Prostate gland (tissue), 2 donors: ENCODE measurements at places on chromosomes 1 and 21. TPM values are rescaled to one million over a fixed set of nuclear protein-coding genes. Genes with fewer than 3 reads are reported as not detected.

GRCh38 chr1:11535761-11536572, 57.0 kb downstream of the DISP3 start:
- DNase-seq: no peak
- H3K36me3 ChIP-seq: no peaks in the 10 kb centered on the region
- peaks cover 2% of the 10 kb centered on the region for H3K27me3 ChIP-seq
- no peak overlapping the region for H3K27ac ChIP-seq

DNA sequence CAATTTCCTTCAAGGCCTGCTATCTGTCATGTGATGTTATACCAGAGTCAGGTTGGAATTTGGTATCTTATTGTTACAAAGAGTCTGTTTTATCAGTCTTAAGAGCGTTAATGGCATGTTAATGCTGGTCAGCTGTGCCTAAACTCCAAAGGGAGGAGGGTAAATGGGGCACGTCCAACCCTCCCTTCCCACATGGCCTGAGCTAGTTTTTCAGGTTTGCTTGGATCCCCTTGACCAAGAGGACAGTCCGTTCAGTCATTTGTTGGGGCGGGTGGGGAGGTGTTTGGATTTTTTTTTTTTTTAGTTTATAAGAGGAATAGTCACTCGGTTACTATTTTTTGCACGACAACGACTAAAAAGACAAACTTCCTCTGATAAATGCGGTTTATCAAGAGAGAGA, 63.8 kb upstream of the LYST start:
- no peak overlapping the region for H3K4me3 ChIP-seq
- DNase-seq: peak; percentile 72
- H3K36me3 ChIP-seq: no peaks in the 10 kb centered on the region
- peak overlapping the region; percentile 14 for H3K27ac ChIP-seq
- no peaks in the 10 kb centered on the region for H3K27me3 ChIP-seq

DNA sequence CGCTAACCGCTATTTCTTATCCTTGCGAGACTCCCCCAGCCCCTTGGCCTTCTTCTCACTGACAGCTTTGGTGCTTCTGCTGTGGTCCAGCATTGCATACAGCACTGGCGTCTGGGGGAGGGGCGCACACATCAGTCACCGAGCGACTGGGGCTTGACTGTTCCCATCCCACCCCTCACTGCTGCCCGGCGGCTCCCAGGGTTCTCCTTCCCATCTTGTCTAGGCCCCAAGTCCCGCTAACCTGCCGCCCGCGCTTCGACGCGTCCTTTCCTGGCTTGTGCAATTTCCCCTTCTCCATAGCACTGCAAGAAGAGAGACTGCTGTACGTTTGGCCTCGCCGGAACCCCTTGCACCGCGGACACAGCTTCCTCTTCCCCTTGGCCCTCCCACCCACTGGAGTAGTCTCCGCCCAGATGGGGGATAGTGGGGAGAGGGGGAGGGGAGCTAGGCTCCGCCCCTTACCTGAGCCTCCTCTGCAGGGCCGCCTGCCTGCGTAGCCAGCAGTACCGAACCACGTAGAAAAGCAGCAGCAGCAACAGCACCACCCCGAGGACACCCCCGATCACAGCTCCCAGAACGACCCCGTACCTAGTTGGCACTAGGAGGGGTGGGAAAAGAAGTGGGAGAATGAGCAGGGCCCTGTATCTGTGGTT, 3.8 kb downstream of the MPZ start:
- no peaks in the 10 kb centered on the region for H3K36me3 ChIP-seq
- H3K27me3 ChIP-seq: no peaks in the 10 kb centered on the region
- peak overlapping the region; percentile 33 for H3K27ac ChIP-seq
- peak overlapping the region; percentile 59 for H3K4me3 ChIP-seq
- peak; percentile 83 for DNase-seq

The AK2 gene
- 123 TPM for total RNA-seq

The OR2T35 gene
- total RNA-seq: not detected

DNA sequence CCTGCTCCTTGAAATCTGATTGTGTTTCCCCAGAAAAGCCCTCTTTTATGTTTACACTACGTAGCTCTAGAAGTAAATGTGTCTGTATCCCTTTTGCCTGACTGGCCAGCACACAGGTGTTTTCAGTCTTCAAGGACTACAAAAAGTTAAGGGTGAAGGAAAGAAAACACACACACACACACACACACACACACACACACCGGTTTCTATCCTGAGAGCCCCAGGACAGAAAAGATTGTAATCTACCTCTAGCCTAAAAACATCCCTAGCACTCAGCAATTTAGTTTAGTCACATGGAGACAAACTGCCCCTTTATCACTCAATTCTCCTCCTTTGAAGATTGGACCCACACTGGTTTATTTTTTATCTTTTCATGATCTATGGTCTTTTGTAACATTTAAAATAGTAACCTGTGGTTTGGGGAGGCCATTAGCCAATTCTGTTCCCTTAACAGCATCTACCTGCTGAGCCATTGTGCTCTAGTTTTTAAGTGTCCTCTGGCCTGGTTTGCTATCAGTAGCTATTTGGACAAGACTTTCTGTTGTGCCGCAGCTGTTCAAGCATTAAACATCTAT, 15.8 kb upstream of the TRIM45 start:
- H3K4me1 ChIP-seq: no peaks in the 10 kb centered on the region
- H3K27ac ChIP-seq: no peak overlapping the region
- H3K36me3 ChIP-seq: no peaks in the 10 kb centered on the region
- DNase-seq: no peak

- H3K36me3 ChIP-seq: peaks cover 7% of the 10 kb centered on the region
- H3K27me3 ChIP-seq: no peaks in the 10 kb centered on the region
- peak; percentile 72 for DNase-seq
- peaks cover 4% of the 10 kb centered on the region for H3K4me1 ChIP-seq
These were observed 5.1 kb upstream of the CTSK start for GRCh38 chr1:150813028-150813707.

DNA sequence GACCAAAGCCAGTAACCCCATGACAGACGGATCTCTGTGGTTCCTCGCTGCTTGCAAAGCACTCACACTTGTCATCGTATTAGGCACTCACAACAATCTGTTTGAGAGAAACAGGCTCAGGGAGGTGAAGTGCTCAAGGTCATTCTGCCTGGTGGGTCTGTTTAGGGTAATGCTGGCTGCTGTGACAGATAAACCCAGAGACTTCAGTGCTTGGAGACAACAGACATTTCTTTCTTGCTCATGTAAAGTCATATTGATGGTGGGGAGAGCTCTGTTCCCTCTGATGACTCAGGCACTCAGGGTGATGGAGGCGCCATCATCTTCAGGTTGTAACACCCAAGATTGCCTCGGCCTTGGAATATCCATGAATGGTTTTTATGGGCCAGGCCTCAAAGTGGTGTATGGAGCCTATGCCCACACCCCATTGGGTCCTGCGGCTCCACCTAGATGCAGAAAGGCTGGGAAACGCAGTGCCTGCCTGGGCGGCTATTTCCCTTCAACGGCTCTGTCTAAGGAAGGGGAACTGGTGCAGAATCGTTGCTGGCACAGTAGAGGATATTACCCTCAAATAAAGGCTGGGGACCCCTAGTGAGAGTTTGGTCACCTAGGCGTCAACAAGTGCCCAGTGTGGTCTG, 71.6 kb upstream of the SELENON start:
- no peaks in the 10 kb centered on the region for H3K36me3 ChIP-seq
- no peaks in the 10 kb centered on the region for H3K27me3 ChIP-seq
- H3K4me1 ChIP-seq: peaks cover 10% of the 10 kb centered on the region
- DNase-seq: no peak
- no peak overlapping the region for H3K4me3 ChIP-seq
- peak overlapping the region; percentile 27 for H3K27ac ChIP-seq

DNA sequence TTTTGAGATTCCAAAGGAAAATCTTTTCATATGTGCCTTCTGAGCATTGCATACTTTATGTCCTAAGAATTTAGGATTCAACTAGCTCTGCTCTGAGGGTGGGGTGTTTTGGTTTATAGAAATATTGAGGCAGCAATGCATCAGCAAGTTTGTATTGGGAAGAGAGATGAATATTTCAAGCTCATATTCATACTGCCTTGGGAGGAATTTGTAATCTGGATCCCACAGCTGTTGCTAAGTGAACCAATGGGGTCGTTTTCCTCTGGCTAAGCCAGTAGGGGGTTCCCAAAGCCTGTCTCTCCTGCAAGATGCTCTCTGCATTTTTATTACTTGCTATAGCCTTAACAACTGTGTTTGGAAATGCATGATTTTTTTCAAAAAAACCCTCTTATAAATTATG, 130.6 kb downstream of the SNX7 start:
- no peaks in the 10 kb centered on the region for H3K36me3 ChIP-seq
- H3K4me1 ChIP-seq: no peaks in the 10 kb centered on the region
- no peaks in the 10 kb centered on the region for H3K27me3 ChIP-seq
- H3K27ac ChIP-seq: no peak overlapping the region

DNA sequence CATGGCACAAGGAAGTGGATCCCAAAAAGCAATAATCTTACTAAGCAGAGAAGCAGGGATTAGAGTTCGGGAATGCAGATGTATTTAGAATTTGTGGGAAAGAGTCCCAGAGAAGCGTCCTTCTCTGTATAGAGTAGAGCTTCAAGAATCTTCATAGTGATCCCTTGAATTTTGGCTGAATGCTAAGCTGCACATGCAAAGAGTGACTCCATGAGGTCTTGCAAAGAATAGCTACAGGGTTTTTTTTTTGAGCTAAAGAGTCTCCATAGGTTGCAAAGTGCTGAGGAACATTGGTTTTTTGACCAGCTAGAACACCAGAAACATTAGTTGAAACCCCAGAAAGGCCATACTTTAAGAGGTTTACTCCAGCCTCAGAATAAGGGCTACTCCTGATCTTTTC, 206.7 kb downstream of the CTH start:
- no peaks in the 10 kb centered on the region for H3K36me3 ChIP-seq
- no peak overlapping the region for H3K27ac ChIP-seq
- H3K27me3 ChIP-seq: no peaks in the 10 kb centered on the region
- H3K4me3 ChIP-seq: no peak overlapping the region

The S100A2 gene
- total RNA-seq: 22.6 TPM

- no peak overlapping the region for H3K4me3 ChIP-seq
- DNase-seq: no peak
- no peaks in the 10 kb centered on the region for H3K27me3 ChIP-seq
- H3K4me1 ChIP-seq: peaks cover under 1% of the 10 kb centered on the region
- H3K27ac ChIP-seq: no peak overlapping the region
These were observed 73.0 kb downstream of the HS2ST1 start for GRCh38 chr1:86987446-86987845.

DNA sequence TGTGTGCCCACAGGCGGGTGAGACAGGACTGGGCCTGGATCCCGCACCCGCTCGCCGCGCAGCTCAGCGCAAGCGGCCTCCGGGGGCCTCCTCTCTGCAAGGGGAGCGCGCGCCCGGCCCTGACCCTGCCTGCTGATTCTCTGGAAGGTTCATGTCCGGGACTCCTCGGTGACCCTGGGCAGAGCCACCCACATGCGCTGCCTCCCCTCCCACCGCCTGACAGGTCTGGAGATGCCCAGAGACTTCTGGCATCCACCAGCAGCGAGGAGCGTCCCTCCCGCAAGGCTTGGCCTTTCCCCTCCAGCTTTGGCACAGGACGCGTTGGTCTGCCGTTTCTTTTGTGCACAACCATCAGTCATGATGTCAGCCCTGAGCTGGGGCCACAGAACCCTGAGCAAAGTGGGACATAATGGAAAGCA, 42.0 kb upstream of the COL6A2 start:
- H3K36me3 ChIP-seq: no peaks in the 10 kb centered on the region
- peaks cover 4% of the 10 kb centered on the region for H3K27me3 ChIP-seq
- H3K4me1 ChIP-seq: no peaks in the 10 kb centered on the region
- DNase-seq: no peak

DNA sequence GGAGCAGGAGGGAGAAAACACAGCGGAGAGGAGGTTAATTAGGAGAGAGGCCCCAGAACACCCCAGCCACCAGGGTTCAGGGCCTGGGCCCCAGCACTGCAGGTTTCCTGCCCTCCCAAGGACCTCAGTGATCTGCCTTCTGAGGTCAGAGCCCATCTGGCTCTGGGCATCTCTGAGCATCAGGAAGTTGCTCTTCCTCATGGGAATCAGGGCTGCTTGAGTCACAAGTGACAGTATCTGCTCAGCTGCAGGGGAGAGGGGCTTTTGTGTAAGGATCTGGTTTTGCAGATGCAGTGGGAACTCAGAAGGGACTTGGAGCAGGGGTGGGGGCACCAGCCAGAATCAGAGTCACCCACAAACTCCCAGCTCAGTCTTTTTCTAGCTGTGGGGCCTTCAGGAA, 472.1 kb downstream of the PTPRU start:
- H3K27me3 ChIP-seq: peaks cover 3% of the 10 kb centered on the region
- H3K4me3 ChIP-seq: no peak overlapping the region
- DNase-seq: no peak
- no peaks in the 10 kb centered on the region for H3K36me3 ChIP-seq
- H3K27ac ChIP-seq: no peak overlapping the region

DNA sequence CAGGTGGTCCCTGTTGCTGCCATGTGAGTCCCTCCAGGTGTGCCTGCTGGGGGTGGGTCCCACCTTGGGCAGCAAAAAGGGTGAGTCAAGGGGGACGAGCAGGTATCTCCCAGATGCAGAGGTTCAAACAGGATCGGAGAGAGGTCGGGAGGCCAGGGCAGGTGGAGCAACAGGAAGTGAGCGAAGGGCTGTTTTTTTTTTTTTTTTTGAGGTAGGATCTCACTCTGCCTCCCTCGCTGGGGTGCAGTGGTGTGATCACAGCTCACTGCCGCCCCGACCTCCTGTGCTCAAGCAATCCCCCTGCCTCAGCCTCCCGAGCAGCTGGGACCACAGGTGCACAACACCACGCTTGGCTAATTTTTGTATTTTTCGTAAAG, 39.4 kb downstream of the SLC2A7 start:
- H3K27me3 ChIP-seq: no peaks in the 10 kb centered on the region
- DNase-seq: no peak
- no peaks in the 10 kb centered on the region for H3K36me3 ChIP-seq
- peak overlapping the region; percentile 69 for H3K27ac ChIP-seq
- H3K4me1 ChIP-seq: no peaks in the 10 kb centered on the region
- no peak overlapping the region for H3K4me3 ChIP-seq

The FAM110D gene
- 3.8 TPM for total RNA-seq

GRCh38 chr1:204294357-204294756, 65.4 kb downstream of the PLEKHA6 start:
- no peak overlapping the region for H3K4me3 ChIP-seq
- no peak for DNase-seq
- H3K4me1 ChIP-seq: peaks cover under 1% of the 10 kb centered on the region
- H3K27me3 ChIP-seq: no peaks in the 10 kb centered on the region
- H3K27ac ChIP-seq: no peak overlapping the region
- H3K36me3 ChIP-seq: no peaks in the 10 kb centered on the region

DNA sequence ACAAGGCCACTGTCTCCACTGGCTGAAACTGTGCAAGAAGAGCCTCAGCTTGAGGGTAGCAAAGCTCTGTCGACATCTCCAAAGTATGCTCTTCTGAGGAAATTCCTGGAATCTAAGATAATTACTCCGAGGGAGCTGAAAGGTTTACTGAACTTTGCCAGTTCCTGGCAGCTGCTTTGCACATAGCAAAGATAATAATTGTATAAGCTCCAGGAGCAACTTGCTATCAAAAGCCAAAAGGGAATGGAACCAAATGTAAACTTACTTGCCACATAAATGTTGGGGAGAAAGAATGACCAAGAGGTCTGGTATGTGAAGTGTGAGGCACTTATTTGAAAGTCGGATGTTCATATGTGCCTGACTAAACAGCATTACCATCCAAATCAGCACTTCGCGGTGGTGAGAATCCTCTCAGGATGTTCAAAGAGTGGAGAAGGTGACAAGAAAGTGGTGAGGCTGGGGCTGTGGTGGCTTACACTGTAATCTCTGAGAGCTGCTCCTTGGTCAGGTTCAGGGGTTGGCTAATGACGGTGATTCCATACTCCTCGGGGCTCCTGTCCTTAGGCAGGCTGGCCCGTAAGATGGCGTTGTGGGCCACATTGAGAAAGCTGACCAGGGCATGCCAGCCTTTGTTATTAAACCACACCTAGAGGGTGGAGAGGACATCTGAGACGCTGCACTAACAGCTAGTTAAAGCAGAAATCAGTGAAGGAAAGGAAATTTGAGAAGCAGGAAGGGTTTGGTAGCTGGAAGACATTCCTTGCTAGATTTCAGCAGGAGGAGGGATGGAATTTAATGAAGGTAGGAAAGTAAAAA, 100.0 kb downstream of the ABCA4 start:
- no peaks in the 10 kb centered on the region for H3K4me1 ChIP-seq
- no peaks in the 10 kb centered on the region for H3K36me3 ChIP-seq
- no peak for DNase-seq
- no peak overlapping the region for H3K4me3 ChIP-seq
- H3K27me3 ChIP-seq: no peaks in the 10 kb centered on the region
